ENCODE measurements at places on chromosomes 11 and 22. TPM values are rescaled to one million over a fixed set of nuclear protein-coding genes. Genes with fewer than 3 reads are reported as not detected.
A peak's percentile ranks its signal among the peaks of the same experiment; 100 is the strongest.

ANKRD49 gene
- 12.6 TPM for total RNA-seq

KRTAP5-11 gene
- not detected for total RNA-seq

- no peak for DNase-seq
Measured at GRCh38 chr11:103546236-103546635, 437.0 kb downstream of the DYNC2H1 start.

DNA sequence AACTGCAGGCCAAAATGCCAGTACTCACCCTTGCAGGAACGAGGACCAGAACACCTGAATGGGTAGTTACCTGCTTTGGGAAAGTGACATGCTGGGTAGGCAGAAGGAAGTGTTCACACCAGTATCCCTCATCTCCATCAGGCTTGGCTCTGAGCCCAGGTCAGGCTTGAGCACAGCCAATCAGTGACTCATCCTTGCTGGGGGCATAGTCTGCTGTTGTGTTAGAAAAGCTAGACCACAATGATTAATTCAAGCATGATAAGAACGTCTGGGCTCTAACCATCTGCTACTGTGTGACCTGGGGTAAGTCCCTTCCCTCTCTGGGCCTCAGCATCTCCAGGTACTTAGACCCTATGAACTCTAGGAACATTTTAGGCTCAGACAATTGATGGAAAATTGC, 450.4 kb downstream of the MIAT start:
- DNase-seq = peak; percentile 92
